ENCODE measurements at places on chromosomes 5 and 9. TPM values are rescaled to one million over a fixed set of nuclear protein-coding genes. Genes with fewer than 3 reads are reported as not detected.

Gene CCNO
- not detected for total RNA-seq

Gene ABO
- total RNA-seq = 0.31 TPM

Gene INSL6
- total RNA-seq = not detected

Gene MLANA
- not detected for total RNA-seq

Gene LAMC3
- total RNA-seq = 1.7 TPM

Gene FOXI1
- total RNA-seq = not detected

DNA sequence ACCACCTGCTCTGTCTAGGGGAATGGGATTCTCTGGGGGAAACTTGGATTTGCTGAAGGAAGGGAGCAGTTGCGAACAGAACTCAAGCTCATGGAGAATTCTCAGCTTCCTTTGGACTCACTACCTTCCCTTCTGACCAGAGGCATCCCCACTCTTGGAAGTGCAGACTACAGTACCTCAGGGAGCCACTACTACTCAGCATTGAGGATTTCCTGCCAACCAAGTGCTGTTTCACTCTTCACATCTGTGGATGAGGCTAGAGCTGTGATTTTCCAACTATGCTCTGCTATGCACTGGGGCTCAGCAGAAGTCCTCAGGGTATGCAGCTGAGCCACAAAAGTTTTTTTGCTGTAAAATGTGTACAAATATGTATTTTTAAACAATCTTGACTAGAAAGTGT is 43.9 kb downstream of the MACROH2A1 start:
- no peak overlapping the region for H3K4me3 ChIP-seq
- no peaks in the 10 kb centered on the region for H3K4me1 ChIP-seq
- DNase-seq = no peak
- peaks cover 69% of the 10 kb centered on the region for H3K36me3 ChIP-seq
- H3K27ac ChIP-seq = no peak overlapping the region

GRCh38 chr5:71640408-71640807 is 53.3 kb downstream of the MCCC2 start:
- DNase-seq = no peak
- no peak overlapping the region for H3K4me3 ChIP-seq
- H3K27me3 ChIP-seq = no peaks in the 10 kb centered on the region

- H3K4me3 ChIP-seq = no peak overlapping the region
- H3K27me3 ChIP-seq = no peaks in the 10 kb centered on the region
- DNase-seq = no peak
Observed at GRCh38 chr9:3500044-3500443, 25.8 kb downstream of the RFX3 start.

GRCh38 chr9:118635416-118635815 is 733.8 kb downstream of the BRINP1 start:
- H3K27ac ChIP-seq = no peak overlapping the region

DNA sequence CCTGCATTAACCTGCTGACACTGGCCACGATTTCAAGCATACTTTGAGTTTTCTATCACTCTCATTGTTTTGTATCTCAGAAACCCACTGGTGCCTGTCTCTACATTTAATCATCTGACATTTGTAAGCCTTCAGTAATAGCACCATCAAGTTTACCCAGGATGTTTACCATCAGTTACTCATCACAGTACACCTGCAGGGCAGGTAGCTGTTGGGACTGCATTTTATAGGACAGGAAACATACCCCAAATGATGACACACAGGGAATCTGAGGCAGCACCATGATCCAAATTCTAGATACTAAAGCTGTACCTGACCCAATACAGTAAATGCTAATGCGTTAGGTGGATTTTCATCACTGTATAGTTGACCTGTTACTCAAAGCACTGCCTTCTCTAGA is 114.2 kb downstream of the FEM1C start:
- H3K4me3 ChIP-seq = no peak overlapping the region
- no peaks in the 10 kb centered on the region for H3K4me1 ChIP-seq
- no peaks in the 10 kb centered on the region for H3K27me3 ChIP-seq
- no peaks in the 10 kb centered on the region for H3K36me3 ChIP-seq

- H3K36me3 ChIP-seq = no peaks in the 10 kb centered on the region
- no peak overlapping the region for H3K27ac ChIP-seq
- peaks cover 2% of the 10 kb centered on the region for H3K27me3 ChIP-seq
- H3K4me3 ChIP-seq = no peak overlapping the region
- DNase-seq = no peak
Observed at GRCh38 chr9:633461-633860, 208.0 kb upstream of the DMRT1 start.

- peak within 1 kb of the TSS; percentile 62 for H3K4me3 ChIP-seq
- H3K27me3 ChIP-seq = no peaks in the 10 kb centered on the region
- H3K36me3 ChIP-seq = no peaks in the 10 kb centered on the region
- peaks cover 37% of the 10 kb centered on the region for H3K4me1 ChIP-seq
- H3K27ac ChIP-seq = no peak within 1 kb of the TSS
Observed at GRCh38 chr9:126326228-126327005, at the start of gene MVB12B. MVB12B (plus strand) TSS chr9:126326829; CDS start chr9:126326930, 101 bp downstream.

DNA sequence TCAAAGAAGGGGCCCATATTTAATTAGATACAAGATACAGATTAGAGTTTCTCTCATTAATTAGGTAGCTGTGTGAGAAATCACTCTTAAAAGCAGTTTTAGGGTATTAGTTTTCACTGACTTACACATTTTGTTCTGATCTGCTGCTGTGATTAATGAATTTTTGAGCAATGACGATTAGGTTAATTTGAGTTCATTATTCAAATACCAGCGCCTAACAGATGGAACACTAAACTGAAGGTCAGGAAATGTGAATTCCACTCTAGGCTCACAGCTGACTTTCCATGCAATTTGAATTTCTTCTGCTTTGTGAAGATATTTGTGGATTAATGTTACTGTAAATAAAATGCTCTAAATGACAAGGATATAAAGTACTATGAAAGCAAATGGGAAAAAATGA is 380.6 kb downstream of the ADGRV1 start:
- no peak overlapping the region for H3K4me3 ChIP-seq
- no peak for DNase-seq
- H3K4me1 ChIP-seq = no peaks in the 10 kb centered on the region
- H3K36me3 ChIP-seq = no peaks in the 10 kb centered on the region
- H3K27me3 ChIP-seq = no peaks in the 10 kb centered on the region

GRCh38 chr5:124052201-124052600 is 540.2 kb downstream of the CSNK1G3 start:
- no peaks in the 10 kb centered on the region for H3K36me3 ChIP-seq
- no peaks in the 10 kb centered on the region for H3K4me1 ChIP-seq
- H3K27me3 ChIP-seq = no peaks in the 10 kb centered on the region
- H3K4me3 ChIP-seq = no peak overlapping the region

DNA sequence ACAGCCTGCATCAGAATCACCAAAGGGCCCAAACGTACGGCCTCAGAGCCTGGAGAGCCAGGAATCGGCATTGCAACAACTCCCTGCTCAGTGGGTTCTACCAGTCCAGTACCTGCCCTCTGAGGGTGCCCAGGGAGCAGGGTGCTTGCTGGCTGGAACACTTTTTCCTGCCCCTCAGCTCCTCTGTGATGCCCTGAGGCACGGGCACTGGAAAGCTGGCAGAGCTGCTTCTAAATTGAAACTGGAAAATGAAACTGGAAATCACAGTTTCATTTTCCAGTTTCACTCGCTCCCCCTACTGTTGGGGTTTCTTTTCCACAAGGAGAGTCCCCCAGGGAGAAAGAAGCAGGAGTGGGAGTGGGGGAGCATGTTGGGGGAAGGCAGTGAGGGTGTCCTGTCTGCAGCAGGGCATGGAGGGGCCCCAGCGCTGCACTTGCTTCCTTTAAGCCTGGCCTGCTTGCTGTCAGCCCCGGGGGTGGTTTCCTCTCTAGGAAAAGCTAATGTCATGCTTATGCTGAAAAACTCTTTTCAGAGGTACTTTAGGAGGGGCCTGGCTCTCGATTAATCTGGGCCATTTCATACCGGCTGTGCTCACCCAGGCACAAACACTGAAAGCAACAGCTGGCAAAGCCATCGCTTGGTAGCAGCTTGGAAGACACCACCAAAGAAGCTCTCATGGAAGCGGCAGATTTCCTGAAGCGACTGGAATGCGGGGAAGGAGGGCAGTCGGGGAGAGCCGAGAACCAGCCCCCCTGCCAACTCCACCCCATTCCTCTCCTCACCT is 26.2 kb downstream of the IRF1 start:
- no peaks in the 10 kb centered on the region for H3K27me3 ChIP-seq
- H3K36me3 ChIP-seq = peaks cover 22% of the 10 kb centered on the region
- peaks cover 83% of the 10 kb centered on the region for H3K4me1 ChIP-seq
- DNase-seq = no peak
- H3K4me3 ChIP-seq = peak overlapping the region; percentile 39
- H3K27ac ChIP-seq = peak overlapping the region; percentile 72

GRCh38 chr9:16426716-16427115 is 443.8 kb downstream of the BNC2 start:
- no peak overlapping the region for H3K4me3 ChIP-seq
- H3K4me1 ChIP-seq = no peaks in the 10 kb centered on the region
- no peak for DNase-seq
- H3K27ac ChIP-seq = no peak overlapping the region
- no peaks in the 10 kb centered on the region for H3K36me3 ChIP-seq

Data from CD4-positive, alpha-beta T cell (primary cell).